M059J (cell line): ENCODE measurements at places on chromosomes 6 and 20. TPM values are rescaled to one million over a fixed set of nuclear protein-coding genes. Genes with fewer than 3 reads are reported as not detected.

The PTGIS gene
- 0.02 and 0.07 TPM in 2 replicates for total RNA-seq

The ENPP3 gene
- 0.02 and 0.54 TPM in 2 replicates for total RNA-seq

The ANKRD66 gene
- not detected in 2 replicates for total RNA-seq

The SERAC1 gene
- 11.4 and 14.8 TPM in 2 replicates for total RNA-seq

The C6orf141 gene
- 11.7 and 16.6 TPM in 2 replicates for total RNA-seq

The RPL10A gene
- total RNA-seq, result 778 and 785 TPM in 2 replicates

The GSTA5 gene
- total RNA-seq, result not detected in 2 replicates

The GRM1 gene
- 0.02 TPM in 2 replicates for total RNA-seq

The MDFI gene
- 0.79 and 1.4 TPM in 2 replicates for total RNA-seq

The COL11A2 gene
- total RNA-seq, result 0.02 TPM in 1 of 2 replicates, not detected in the other

The LY86 gene
- total RNA-seq, result not detected in 2 replicates

The TPX2 gene
- total RNA-seq, result 204 and 319 TPM in 2 replicates

The RSPO3 gene
- 0.42 TPM in 1 of 2 replicates, not detected in the other for total RNA-seq

The ZNFX1 gene
- 104 and 156 TPM in 2 replicates for total RNA-seq

The ZC3H12D gene
- 0.17 and 0.22 TPM in 2 replicates for total RNA-seq

The NEU1 gene
- total RNA-seq, result 210 and 218 TPM in 2 replicates

The MDN1 gene
- total RNA-seq, result 3.5 and 8.7 TPM in 2 replicates

The RUNX2 gene
- 29.2 and 37.2 TPM in 2 replicates for total RNA-seq

The TMEM14C gene
- 158 and 204 TPM in 2 replicates for total RNA-seq

The SLA2 gene
- total RNA-seq, result 0.02 TPM in 1 of 2 replicates, not detected in the other

The BTN1A1 gene
- 0.10 TPM in 1 of 2 replicates, not detected in the other for total RNA-seq

The SDCBP2 gene
- total RNA-seq, result 3.4 and 3.7 TPM in 2 replicates

The MCHR2 gene
- total RNA-seq, result 0.15 TPM in 1 of 2 replicates, not detected in the other
